PC-3 (cell line): ENCODE measurements at places on chromosomes 6 and 20.

DNA sequence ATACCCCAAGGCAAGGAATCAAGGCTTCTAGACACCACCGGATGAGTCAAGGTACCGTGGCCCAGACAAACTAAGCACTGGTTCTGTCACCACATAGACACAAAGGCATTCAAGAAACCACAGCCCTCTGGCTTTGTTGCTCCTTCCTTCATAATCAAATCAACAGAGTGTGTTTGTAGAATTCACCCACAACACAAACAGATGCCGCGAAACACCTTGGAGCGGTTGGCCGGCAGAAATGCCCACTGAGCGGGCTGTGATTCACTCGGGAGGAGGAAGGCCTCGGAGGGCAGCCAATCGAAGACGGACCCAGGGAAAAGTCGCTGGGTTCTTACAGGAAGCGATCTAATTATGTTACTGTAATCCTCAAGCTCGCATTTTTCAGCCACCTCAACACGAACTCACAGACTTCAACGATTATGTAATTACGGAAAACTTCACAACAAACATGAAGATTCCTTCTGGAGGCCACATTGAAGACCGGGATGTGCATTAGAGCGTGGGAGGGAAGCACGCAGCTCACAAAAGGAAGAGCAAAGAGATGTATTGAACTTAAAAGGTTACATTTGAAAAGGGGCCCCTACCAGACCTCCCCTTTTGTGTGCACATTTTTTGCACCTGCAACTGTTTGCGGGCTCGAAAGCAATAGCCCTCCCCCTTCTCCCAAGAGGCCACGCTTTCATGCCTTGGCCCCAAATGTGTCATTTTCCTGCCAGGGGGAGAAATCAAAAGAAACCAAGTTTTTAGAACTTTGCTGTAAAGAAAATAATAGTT lies 184.7 kb upstream of the PREP start:
- DNase-seq: peak; percentile 84

- no peak for DNase-seq
Observed at GRCh38 chr20:58638467-58639181, 12.5 kb upstream of the STX16 start.

GRCh38 chr6:22295145-22295544 lies 1.7 kb downstream of the PRL start:
- no peak for DNase-seq

DNA sequence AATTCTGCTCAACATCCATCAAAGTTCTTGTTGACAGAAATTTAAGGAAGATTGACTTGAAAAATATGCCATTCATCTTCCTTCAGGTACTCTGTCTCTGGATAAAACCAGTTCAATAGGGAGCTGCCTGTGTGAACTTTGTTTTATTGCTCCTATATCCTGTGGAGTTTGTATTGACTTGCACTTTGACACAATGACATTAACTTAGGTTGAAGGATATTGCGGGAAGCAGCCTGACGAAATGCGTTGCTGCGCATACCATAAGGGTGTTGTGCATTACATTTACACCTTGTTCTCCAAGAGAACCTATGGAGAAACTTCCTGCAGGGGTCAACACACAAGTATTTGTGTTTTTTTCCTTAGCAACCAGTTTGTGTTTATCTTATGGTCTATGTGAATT lies 185.4 kb upstream of the GRIK2 start:
- no peak for DNase-seq

GRCh38 chr6:86217906-86218305 lies 575.2 kb upstream of the SYNCRIP start:
- DNase-seq: no peak

DNA sequence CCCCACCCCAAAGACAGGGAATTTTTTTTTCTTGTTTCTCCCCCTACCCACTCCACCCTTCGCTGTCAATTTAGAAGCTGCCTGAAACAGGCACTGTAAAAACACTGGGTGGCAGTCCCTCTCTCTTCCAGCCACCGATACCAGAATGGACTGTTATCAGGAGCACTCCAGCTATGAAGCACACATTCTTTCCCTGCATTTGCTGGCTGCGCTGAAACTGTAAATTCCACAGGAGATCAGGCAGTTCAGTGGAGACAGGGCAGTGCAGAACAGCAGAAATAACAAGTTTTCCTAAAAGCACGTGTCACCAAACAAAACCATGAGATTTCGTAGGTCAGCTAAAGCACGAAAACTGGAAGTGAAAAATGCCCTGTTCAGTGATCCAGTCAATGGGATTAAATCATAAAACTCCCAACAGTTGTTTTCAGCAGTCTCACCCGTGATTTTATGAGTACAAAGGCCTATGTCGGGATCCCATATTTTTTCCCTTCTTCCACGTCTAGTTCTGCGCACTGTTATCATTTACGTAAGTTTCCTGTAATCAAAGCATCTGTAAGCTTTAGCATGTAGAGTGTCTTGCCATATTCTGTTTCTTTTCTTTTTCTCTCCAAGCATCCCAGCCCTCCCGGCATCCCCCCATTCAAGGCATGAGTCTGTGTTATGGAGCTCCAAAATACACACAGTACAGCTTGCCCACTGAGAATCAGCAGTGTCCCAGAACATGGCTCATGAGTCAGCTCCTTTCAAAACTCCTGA lies 359.9 kb upstream of the EPHA7 start:
- DNase-seq: no peak

GRCh38 chr20:24744747-24745146 lies 204.3 kb upstream of the CST7 start:
- no peak for DNase-seq

GRCh38 chr20:51312480-51312783 lies 230.1 kb downstream of the NFATC2 start:
- DNase-seq: no peak

DNA sequence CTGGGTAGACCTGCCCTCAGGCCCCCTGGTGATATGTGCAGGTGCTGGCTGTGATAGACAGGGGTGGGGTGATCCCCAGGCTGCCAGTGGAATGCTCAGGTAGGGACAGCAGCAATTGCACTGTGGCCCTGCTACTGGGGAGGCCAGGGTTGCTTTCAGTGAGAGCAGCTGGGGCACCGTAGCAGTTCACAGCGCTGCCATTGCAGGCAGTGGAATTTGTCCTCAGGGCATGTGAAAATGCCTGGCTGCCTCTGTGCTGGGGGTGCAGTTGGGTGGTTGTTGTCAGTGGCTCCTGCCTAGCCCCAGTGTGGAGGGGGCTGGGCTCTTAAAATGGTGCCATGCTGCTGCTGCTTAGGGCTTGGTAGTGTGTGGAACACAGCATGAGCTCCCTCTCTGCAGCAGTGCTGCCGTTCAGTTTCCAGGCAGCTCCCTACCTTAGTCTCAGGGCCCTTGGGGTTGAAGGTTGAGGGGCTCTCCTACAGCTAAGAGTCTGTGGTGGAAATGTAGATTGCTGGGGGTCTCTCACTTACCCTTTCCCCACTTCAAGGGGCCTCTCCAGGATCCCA lies 23.6 kb downstream of the GJA10 start:
- no peak for DNase-seq

GRCh38 chr20:764255-764654 lies 4.0 kb downstream of the SLC52A3 start:
- DNase-seq: no peak

DNA sequence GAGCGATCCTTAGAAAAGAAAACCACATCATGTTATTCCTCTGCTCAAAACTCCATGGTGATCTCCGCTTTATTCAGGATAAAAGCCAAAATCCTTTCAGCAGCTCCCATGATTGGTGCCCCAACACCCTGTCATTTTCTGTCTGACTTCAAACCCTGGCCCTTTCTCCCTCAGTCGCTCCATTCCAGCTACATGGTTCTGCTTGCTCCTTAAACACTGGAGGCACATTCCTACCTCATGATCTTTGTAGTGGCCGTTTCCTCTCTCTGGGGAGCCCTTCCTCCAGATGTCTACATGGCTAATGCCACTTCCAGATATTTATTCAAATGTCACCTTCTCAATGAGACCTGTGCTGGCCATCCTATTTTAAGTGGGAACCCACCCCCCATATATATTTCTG lies 100.8 kb downstream of the CAP2 start:
- DNase-seq: no peak

- no peak for DNase-seq
Observed at GRCh38 chr6:33895296-33895695, 91.5 kb upstream of the MLN start.

GRCh38 chr6:30759575-30760239 lies 15.4 kb upstream of the IER3 start:
- DNase-seq: peak; percentile 39

DNA sequence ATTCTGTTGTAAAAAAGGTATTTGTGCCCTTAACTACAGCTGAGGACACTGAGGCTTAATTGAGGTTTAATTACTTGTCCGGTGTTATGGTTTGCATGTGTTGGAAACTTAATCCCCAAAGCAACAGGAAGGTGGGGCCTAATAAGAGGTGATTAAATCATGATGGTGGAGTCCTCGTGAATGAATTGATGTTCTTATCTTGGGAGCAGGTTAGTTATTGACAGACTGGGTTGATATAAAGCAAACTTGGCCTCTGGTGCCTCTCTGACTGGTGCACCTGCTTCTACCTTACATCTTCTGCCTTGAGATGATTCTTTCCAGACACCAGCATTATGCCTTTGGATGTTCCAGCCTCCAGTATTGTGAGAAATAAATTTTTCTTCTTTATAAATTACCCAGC lies 306.5 kb upstream of the HS3ST5 start:
- DNase-seq: no peak
